Stimulated activated CD4-positive, alpha-beta T cell treated with anti-CD3 and anti-CD28 coated beads, Interleukin-15, amount 100 ng/mL, for 48 hours (primary cell): ENCODE measurements at places on chromosomes 3 and 15.

GRCh38 chr3:126956866-126957650 is 25.9 kb upstream of the PLXNA1 start:
- no peak for DNase-seq

DNA sequence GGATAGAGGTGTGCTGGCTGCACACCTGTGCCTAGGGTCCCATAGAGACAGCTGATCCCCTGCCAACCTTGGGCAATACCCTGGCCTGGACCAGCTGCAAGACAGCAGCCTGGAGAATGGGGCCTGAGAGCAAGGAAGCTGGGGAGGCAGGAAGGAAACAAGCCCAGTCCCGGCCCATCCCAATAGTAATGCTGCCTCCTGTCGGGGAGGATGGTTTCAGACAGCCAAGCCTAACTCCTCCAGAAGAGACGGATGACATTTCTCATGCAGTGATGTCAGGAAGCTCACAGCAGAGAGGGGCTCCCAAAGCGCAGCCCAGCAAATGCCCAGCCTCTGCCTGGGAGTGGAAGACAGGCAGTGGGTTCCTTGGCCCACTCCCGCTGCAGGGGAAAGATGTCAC is 408.8 kb downstream of the OCA2 start:
- no peak for DNase-seq

DNA sequence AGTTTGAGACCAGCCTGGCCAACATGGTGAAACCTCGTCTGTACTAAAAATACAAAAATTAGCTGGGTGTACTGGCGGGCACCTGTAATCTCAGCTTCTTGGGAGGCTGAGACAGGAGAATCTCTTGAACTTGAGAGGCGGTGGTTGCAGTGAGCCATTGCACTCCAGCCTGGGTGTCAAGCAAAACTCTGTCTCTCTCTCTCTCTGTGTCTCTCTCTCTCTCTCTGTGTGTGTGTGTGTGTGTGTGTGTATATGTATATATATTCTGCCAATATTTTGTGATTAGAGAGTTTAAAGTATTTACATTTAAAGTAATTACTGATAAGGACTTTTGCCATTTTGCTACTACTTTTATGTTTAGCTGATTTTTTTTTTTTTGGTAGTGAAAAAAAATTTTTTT is 15.7 kb downstream of the RBM6 start:
- DNase-seq = no peak

DNA sequence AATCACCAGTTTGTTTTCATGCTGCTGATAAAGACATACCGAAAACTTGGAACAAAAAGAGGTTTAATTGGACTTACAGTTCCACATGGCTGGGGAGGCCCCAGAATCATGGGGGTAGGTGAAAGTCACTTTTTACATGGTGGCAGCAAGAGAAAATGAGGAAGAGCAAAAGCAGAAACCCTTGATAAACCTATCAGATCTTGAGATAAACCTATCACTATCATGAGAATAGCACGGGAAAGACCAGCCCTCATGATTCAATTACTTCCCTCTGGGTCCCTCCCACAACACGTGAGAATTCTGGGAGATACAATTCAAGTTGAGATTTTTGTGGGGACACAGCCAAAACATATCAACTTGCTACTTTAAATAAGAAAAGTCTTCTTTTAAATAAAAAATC is 28.9 kb downstream of the CD200R1L start:
- no peak for DNase-seq

- DNase-seq = no peak
Measured at GRCh38 chr15:75565062-75565970, 13.8 kb downstream of the PTPN9 start.

DNA sequence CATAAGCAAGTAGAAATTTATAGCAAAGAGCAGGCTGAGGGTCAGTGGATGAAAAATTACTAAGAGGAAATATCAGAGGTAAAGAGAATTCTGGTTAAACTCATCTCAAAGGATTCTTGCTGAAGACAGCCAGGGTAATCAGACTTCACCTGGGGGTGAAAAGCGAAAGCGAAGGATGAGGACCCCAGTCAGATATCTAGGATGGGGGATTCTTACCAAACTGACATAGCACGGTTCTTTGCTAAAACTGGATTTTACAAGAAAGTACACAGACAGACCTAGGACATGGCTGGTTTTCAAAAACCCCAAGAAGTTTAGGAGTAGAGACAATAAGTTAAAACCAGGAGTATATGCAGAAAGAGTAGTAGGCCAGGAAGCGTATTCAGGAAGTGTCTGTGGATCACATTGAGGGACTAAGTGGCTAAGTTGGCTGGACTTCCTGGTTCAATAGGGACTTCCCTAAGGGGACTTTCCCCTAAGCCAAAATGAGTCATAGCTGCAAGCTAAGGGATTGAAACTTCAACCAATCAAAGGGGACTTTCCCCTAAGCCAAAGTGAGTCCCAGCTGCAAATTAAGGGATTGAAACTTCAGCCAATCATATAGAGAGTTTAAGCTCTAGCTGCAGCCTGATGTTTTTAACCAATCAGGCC is 2.4 kb upstream of the CFAP91 start:
- DNase-seq = peak; percentile 19

DNA sequence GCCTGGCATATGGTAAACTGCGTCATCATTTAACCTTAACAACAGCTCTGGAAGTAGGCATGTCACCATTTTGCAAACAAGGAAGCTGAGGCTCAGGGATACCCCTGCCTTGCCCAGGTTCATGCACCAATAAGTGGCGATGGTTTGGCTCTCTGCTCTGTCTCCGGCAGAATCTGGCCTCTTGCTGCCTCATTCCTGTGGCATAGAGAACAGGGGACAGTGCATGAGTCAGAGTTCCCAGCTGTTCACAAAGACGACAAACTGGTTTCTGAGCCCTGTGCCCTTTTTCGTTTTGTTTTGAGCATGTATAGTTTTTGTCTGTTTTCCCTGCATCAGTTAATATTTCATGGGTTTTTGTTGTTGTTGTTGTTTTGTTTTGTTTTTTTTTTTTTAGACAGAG is 236.8 kb downstream of the OPA1 start:
- DNase-seq = no peak

DNA sequence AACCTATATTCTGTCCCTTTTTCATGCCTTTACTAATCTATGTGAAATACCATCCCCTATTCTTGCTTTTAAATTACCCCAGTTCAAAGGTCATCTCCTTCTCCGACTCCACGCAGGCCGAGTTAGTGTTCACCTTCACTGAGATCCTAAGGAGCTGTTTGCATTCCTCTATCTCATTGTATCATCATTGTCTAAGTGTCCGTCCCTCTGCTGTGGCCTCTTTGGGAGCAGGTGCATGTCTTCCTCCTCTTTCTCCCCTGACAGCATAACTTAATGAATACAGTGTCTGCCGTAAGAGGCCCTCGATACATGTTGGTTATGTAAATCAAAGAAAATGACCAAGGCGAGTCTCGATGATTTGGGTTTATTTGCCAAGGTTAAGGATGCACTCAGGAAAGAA is 4.9 kb upstream of the PPP1R2 start:
- no peak for DNase-seq

GRCh38 chr3:85691196-85691595 is 732.4 kb downstream of the CADM2 start:
- DNase-seq = no peak

DNA sequence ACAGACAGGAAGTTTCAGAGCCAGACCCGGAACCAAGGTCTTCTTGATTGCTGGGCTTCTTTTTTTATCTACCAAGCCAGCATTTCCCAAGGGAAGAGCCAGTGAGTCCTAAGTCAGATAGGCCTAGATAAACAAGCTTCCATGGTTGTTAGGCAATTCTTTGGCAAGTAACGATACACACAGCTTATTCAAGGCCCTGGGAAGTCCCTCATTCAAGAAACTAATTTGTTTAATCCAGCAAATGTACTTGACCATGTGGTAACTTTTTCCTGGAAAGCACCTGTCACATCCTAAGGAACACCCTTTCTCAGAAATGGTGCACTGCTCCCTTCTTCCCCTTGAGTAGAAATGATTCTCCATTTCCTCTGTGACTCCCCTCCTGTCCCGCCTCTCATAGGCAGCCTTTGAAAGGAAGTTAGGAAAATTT is 209.9 kb downstream of the ITPR1 start:
- no peak for DNase-seq

DNA sequence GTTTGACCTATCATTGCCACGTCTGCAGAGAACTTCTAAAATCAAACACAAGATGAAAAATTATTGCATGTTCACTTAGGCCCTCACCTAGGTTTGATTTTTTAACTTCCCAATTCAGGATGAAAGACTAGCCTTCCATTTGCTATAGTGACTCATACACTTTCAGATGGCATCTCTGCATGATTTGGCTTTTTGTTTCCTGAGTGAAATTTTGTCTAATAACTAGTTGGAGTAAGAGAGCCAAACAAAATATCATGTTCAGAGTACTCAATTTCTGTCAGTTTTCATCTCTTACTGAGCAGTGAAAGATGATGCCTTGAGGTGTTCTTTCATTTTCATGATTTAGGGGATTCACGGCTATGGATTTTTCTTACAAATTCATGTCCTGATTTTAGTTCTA is 122.9 kb downstream of the NSUN3 start:
- DNase-seq = no peak

DNA sequence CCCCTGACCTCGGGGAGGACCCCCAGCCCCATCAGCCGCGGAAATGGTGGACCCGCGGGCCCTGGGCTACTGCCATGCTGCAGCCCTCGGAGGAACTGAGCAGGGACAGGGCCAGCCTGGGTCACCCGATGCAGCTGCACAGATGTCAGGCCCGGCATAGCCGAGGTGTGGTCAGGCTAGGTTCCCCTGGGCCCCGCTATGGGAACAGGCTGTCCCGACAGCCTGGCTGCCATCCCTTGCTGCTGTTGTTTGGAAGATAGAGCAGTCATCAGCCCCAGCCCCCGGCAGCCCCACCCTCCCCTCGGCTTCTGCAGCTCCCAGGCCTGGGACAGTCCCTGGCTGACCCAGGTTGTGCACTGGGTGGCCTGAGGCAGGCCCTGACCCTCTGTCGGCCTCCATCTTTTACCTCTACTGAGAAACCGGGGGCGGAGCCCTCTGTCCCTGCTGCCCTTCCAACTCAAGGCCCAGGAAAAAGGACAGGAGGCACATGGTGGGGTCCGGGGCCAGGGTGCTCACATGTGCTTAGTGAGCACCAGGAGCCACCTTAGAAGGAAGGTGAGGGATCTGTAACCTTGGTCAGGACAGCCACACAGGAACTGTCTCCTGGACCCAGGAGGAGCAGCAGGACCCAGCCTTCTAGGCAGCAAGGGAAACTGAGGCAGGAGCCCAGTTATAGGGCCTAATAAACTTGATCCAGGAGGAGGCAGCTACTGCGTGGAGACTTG is 31.5 kb upstream of the FBLN2 start:
- no peak for DNase-seq

GRCh38 chr3:155386919-155387318 is 93.4 kb upstream of the STRIT1 start:
- DNase-seq = no peak

DNA sequence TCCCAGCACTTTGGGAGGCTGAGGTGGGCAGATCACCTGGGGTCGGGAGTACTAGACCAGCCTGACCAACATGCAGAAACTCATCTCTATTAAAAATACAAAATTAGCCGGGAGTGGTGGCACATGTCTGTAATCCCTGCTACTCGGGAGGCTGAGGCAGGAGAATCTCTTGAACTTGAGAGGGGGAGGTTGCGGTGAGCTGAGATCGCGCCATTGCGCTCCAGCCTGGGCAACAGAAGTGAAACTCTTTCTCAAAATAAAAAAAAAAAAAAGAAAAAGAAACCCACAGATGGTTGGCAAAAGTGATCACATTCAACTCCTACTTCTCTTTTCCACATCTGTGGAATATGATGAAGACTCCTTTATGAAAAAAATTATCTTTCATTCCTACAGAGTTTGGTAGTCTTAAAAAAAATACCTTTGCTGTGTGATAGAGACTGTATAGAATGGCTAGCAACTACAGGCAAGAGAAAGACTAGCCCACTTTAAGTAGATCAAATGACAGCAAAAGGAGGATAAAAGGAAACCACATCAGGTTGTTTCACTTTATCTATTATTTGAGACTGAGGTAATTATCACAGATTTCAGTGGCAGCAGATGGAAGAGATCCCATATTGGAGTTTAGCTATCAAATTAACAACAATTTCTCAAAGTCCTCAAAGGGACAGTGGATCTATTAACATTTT is 172.9 kb upstream of the TSPAN3 start:
- no peak for DNase-seq

- no peak for DNase-seq
Measured at GRCh38 chr3:43298761-43299160, 12.4 kb downstream of the SNRK start.

- no peak for DNase-seq
Measured at GRCh38 chr15:74293021-74293810, 57.1 kb downstream of the CCDC33 start.

DNA sequence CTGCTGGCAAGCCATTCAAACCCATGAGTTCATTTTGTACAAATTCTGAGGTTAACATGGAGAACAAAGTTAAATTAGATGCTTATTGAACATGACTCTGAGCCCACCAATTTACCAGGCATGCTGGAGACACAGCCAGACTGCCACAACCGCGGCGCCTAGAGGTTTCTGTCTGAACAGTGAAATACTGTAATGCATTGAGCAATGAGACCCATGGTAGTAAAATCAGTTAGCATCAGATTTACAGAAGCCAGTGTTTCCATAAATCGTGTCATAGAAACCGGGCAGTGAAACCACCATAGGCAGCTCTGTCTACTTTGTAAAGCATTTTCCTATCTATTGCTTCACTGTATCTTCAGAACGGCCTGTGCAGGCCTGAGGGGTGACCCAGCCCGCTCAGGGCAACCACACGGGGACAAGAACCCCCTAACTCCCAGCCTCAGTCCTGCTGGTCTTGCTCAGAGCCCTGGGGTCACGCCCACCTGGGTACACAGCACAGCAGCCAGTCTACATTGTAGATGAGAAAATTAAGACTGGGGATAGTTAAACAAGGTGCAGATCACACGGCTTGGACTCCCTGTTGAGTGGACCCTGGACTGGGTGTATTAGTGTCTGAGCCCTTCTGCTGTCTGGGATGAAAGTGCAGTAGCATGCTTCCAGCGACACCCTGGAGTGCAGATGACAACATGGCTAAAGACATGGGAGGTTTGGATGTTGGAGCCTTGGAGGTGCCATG is 44.2 kb downstream of the MGLL start:
- DNase-seq = no peak

DNA sequence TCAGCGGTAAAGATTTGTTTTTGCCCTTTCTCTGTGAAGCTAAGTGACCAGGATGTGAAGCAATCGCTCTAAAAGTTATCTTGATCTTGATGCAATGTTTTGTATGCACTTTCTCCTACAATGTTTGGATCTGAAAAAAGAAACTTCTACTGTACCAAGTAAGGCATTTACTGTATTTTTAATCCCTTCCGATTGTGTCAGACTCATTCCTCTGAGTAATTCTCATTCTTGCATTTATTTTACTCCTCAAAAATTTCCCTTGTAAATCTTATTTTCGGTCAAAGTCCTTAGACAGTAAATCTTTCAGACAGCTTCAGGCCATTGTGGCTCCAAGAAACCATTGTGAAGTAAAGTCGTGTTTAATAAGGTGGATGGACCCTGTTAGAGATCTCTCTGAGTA is 141.9 kb downstream of the TP63 start:
- no peak for DNase-seq

- no peak for DNase-seq
Measured at GRCh38 chr3:195201295-195201694, 69.7 kb downstream of the XXYLT1 start.
